Ovary (tissue), 10 donors: ENCODE measurements at places on chromosomes 16 and 17. TPM values are rescaled to one million over a fixed set of nuclear protein-coding genes. Genes with fewer than 3 reads are reported as not detected.

SYT17 gene
- total RNA-seq = 0.83 TPM

CCDC154 gene
- total RNA-seq = 1.4 TPM

ALDOC gene
- 28.4 TPM for total RNA-seq

CLDN6 gene
- not detected for total RNA-seq

NSMCE1 gene
- 39.0 TPM for total RNA-seq

RHBDL1 gene
- total RNA-seq = 4.3 TPM

CCDC144A gene
- total RNA-seq = 9.6 TPM

RHOT2 gene
- total RNA-seq = 80.2 TPM

CSF3 gene
- total RNA-seq = 1.7 TPM

DNA sequence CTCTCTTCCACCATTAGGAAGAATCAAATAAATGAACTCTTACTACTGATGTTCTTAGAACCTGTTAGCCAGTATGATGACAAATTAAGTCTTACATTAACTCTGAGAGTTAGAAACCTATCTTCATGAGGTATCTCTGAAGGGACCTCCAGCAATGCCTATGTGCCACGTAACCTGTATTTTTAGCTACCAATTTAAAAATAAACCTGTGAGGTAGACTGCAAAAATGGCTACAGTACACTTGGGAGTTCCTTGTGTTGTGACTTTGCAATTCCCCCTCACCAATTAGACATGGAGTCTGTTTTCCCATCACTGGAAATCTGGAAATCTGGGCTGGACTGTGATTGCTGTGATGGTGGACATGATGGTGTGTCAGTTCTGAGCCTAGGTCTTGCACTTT lies 143.7 kb upstream of the MPHOSPH6 start:
- H3K4me1 ChIP-seq = no peaks in the 10 kb centered on the region
- no peak for DNase-seq

- H3K36me3 ChIP-seq = no peaks in the 10 kb centered on the region
- H3K27ac ChIP-seq = no peak overlapping the region
- H3K4me1 ChIP-seq = peaks cover 1% of the 10 kb centered on the region
- no peak for DNase-seq
These were observed 40.5 kb upstream of the KLHDC4 start for GRCh38 chr16:87806261-87806640.

DNA sequence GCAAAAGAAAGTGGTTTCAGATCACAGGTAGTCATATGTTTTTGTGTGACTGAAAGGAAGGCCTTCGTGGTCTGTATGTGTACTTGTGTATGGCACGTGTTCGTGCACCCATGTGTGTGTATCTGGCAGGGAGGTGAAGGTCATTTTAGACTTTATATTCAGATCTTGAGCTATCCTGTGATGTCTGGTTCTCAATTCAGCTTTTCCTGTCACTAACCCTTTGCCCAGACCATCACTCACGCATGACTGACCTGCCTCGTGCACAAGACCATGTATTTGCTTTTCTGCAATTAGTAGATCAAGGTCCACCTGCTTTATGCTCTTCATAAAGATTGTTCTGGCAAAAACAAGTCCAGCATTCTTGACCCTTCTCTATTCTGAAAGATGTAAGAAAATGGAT lies 139.7 kb upstream of the MAF start:
- H3K36me3 ChIP-seq = no peaks in the 10 kb centered on the region
- H3K27ac ChIP-seq = no peak overlapping the region
- no peaks in the 10 kb centered on the region for H3K27me3 ChIP-seq
- DNase-seq = no peak
- no peak overlapping the region for H3K4me3 ChIP-seq

- no peak overlapping the region for H3K4me3 ChIP-seq
- no peaks in the 10 kb centered on the region for H3K36me3 ChIP-seq
- H3K27me3 ChIP-seq = no peaks in the 10 kb centered on the region
- H3K4me1 ChIP-seq = peaks cover 5% of the 10 kb centered on the region
These were observed 49.0 kb upstream of the ZNF750 start for GRCh38 chr17:82888583-82889495.

GRCh38 chr16:64478252-64478906 lies 643.5 kb downstream of the CDH11 start:
- no peaks in the 10 kb centered on the region for H3K36me3 ChIP-seq
- peaks cover 11% of the 10 kb centered on the region for H3K4me1 ChIP-seq
- H3K27me3 ChIP-seq = no peaks in the 10 kb centered on the region
- H3K27ac ChIP-seq = no peak overlapping the region
- DNase-seq = no peak
- H3K4me3 ChIP-seq = no peak overlapping the region

DNA sequence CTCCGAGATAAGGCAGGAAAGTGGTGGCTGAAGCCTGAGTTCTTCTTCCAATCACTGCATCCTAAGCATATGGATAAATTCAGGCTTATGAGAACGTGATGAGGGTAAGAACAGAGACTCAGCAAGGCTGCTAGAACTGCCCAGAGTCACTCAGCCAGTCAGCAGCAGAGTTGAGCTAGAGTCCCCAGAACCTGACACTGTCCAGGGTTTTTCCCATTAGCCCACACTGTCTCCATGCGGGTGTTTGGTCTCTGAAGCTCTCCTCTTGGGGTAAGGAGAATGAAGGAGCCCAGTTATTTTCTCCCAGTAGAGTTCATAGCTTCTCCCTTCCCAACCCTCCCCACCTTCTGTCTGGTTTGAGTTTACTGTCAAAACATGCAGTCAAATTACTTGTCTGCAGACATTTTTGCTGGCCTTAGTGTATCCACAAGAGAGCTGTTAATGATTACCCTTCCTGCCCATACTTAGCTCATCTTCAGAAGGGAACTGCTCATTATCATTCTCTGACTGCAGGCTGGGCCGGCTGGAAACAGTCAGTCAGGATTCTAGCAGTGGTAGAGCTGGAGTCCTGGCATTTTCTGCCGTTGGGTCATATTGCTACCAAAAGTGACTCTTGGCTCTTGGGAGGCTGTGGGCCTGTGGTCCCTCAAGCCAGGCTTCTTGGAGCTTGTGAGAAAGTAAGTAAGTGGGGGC lies 460.0 kb downstream of the HS3ST3B1 start:
- no peaks in the 10 kb centered on the region for H3K4me1 ChIP-seq
- H3K27me3 ChIP-seq = no peaks in the 10 kb centered on the region
- H3K4me3 ChIP-seq = no peak overlapping the region
- no peak for DNase-seq
- H3K27ac ChIP-seq = no peak overlapping the region
- H3K36me3 ChIP-seq = no peaks in the 10 kb centered on the region

DNA sequence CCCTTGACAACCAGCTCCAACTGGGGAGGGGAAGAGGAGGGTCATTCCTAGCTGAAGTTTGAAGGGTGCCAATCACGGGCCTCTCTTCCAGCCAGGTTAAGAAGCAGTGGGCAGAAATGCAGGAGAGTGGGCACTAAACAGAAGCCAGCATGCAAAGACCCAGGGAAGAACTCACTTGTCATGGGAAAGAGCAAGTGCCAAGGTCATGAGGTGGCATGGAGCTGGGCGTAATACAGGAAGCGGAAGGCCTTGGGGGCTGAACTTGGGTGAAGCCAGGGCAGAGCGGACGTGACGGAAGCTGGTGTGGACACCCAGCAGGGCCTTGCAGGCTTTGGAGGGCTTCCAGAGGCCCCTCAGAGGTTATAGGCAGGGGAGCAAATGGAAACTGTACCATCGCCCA lies 302.1 kb downstream of the MAF start:
- no peaks in the 10 kb centered on the region for H3K36me3 ChIP-seq
- H3K4me1 ChIP-seq = peaks cover 5% of the 10 kb centered on the region
- no peak overlapping the region for H3K4me3 ChIP-seq
- DNase-seq = no peak
- no peaks in the 10 kb centered on the region for H3K27me3 ChIP-seq

- H3K27ac ChIP-seq = no peak overlapping the region
- H3K36me3 ChIP-seq = no peaks in the 10 kb centered on the region
- H3K4me1 ChIP-seq = no peaks in the 10 kb centered on the region
- H3K27me3 ChIP-seq = no peaks in the 10 kb centered on the region
These were observed 32.7 kb upstream of the ALDH3A1 start for GRCh38 chr17:19780846-19781245.

- H3K36me3 ChIP-seq = no peaks in the 10 kb centered on the region
- H3K4me3 ChIP-seq = no peak overlapping the region
- H3K27me3 ChIP-seq = no peaks in the 10 kb centered on the region
These were observed 4.6 kb upstream of the SLFN13 start for GRCh38 chr17:35453171-35453570.

DNA sequence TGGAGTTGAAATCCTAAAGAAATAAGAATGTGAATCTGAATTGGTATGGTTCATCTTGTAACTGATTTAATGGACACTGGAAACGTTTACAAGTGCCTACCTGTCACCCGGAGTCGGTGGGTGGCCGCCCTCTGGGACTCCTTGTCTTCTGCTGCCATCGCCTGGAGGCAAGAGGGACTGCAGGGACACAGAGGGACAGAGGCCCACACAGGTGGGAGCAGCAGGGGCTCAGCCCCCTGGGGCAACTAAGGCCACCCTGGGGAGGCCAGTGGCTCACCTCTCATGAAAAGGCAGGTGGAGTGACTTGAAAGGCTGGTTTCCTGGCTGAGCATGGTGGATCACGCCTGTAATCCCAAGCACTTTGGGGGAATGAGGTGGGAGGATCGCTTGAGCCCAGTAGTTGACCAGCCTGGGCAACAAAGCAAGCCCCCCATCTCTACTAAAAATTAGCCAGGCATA lies 23.2 kb downstream of the TMEM92 start:
- H3K36me3 ChIP-seq = no peaks in the 10 kb centered on the region
- no peak overlapping the region for H3K4me3 ChIP-seq
- H3K27ac ChIP-seq = no peak overlapping the region
- peaks cover 3% of the 10 kb centered on the region for H3K4me1 ChIP-seq
- DNase-seq = peak; percentile 83
- H3K27me3 ChIP-seq = no peaks in the 10 kb centered on the region
